ENCODE measurements at places on chromosomes 6 and 20. TPM values are rescaled to one million over a fixed set of nuclear protein-coding genes. Genes with fewer than 3 reads are reported as not detected.

SLC22A7 gene
- not detected for total RNA-seq

SIRPB2 gene
- total RNA-seq = not detected

DNA sequence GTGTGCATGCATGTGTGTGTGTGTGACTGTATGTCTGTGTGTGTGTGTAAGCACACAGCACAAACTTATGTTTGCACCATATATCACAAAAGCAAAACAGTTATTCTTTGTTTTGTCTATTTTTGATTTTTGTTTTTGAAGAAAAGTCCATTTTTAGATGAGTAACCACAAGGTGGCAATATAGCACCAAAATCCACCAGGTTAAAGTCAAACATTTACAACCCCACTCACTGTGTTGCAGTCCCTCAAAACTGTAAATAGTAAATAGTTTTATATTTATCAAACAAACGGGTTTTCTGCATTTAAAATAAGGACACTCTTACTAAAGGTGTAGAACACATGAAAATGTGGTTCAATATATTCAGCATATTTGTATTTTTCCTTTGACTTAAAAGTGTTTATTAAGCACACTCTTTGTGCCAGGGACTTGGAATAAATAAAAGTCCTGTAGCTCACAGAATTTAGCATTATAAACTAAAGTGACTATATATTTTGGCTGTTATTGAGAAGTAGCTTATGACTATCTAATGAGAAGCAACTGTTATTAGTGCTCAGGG, 118.5 kb downstream of the GFRAL start:
- DNase-seq = no peak

DNA sequence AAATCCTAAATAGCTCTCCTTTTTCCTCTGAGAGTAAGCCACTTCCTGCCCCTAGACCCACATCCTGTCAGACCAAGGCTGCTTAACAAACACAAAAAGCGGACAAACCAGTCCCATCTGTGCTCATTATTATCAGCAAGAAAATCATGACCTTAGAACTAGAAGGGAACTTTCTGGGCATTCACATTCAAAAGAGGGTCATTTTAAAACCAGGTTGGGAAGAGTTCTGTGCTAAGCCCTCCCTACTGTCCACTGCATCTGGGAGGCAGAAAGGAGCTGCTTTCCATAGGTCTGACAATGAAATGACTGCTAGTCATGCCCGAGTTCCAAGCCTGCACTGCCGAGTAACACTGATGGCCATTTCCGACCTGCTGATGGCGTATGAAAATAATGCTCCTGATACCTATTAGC, 15.4 kb downstream of the EZR start:
- DNase-seq = no peak

DNA sequence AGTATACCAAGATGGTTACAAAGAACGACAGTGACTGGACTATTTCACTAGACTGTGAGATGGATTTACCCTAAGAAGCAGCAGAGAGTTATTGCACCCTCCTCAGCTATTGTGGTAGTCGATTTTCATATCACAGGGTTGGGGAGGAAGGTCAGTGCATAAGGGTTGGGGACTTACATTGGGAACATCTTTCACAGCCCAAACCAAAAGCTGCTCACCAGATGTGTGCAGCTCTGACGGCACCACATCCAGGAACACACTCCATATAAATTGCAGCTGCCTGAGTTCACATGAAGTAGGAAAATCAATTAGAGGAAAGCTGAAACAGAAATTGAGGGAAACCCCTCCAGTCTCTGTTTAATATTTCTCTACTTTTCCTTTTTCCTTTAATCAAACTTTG, 470.5 kb upstream of the NRSN1 start:
- no peak for DNase-seq

SIRPA gene
- total RNA-seq = 0.12 TPM

DNA sequence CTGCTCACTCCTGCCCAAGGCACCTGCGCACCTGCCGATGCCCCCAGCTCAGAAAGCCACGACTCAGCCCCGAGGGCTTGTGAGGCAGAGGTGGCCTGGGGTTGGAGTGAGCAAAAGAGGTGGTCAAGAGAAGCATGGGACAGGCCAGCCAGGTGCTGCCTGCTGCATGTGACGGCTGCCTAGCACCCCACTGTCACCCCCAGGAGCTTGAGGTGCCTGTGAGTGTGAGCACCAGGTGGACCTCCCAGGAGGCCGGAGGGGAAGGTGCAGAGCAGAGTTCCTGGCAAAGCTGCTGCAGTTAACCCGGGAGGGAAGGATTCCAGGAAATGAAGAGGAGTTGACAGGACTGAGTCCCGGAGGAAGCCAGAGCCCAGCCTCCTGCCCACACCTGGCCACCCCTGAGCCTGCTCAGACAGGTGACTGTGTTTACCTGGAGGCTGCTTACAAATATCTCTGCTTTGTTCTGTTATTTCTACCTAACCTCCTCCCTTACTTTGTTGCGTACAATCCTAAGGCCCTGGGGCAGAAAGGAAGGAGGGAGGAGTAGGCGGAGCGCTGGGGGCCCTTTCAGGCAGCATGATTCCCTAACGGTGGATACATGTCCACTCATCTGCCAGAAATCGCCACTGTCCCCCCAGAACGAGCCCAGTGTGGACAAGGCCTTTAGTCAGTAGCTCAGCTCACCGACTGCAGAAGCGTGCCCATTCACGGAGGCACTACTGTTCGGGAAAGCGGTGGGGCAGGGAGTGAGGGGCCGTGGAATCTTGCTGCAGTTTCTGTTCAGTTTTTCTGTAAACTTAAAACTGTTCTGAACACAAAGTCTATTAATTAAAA, 87.5 kb upstream of the MPC1 start:
- DNase-seq = no peak
